ENCODE measurements at places on chromosomes 3 and 15. TPM values are rescaled to one million over a fixed set of nuclear protein-coding genes. Genes with fewer than 3 reads are reported as not detected.

The FANCD2OS gene
- not detected for total RNA-seq

DNA sequence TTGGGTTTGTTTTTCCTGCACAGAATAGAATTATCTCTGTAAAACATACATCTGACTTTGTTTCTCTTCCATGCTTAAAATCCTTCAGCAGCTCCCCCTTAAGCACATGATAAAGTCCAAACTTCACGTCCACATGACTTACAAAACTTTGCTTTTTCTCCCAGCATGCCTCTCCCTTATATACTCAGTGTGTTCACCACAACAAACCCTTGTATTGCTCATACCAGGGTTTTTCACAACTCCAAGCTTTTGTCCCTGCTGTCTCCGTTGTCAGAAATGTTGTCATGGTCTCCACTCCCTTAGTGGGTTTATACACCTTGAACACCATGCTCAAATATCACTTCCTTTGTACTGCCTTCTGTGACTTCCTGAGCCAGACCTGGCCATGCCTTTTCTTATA, 91.1 kb upstream of the MITF start:
- H3K4me1 ChIP-seq: no peaks in the 10 kb centered on the region
- no peak overlapping the region for H3K4me3 ChIP-seq
- H3K27ac ChIP-seq: no peak overlapping the region
- no peaks in the 10 kb centered on the region for H3K27me3 ChIP-seq
- H3K36me3 ChIP-seq: no peaks in the 10 kb centered on the region
- no peak for DNase-seq

The MITF gene
- total RNA-seq: 0.44 TPM

DNA sequence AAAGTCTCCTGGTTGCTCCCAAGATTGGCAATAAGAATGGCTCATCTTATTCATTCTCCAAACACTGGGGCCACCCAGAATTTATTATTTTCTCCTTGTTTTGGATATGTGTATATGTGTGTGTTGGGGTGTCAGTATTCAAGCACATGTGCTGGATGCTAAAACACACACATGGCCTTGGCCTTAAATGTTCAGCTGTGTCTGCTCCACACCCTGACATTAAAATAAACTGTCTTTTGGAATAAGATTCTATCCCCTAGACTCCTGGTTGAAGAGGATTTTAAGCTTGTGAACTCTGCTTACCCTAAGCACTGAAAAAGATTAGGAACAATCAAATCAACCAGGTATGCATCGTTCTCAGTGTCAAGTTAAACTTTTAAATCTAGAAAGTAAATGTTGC, 382.9 kb upstream of the MCTP2 start:
- no peaks in the 10 kb centered on the region for H3K27me3 ChIP-seq
- H3K36me3 ChIP-seq: no peaks in the 10 kb centered on the region
- H3K4me3 ChIP-seq: no peak overlapping the region
- DNase-seq: no peak
- no peak overlapping the region for H3K27ac ChIP-seq
- no peaks in the 10 kb centered on the region for H3K4me1 ChIP-seq
